Fibroblast of skin of left biceps (primary cell): ENCODE measurements at places on chromosomes 12 and 14.

- DNase-seq: no peak
These were observed 1.2 kb downstream of the CDK2AP1 start for GRCh38 chr12:123270214-123271000.

DNA sequence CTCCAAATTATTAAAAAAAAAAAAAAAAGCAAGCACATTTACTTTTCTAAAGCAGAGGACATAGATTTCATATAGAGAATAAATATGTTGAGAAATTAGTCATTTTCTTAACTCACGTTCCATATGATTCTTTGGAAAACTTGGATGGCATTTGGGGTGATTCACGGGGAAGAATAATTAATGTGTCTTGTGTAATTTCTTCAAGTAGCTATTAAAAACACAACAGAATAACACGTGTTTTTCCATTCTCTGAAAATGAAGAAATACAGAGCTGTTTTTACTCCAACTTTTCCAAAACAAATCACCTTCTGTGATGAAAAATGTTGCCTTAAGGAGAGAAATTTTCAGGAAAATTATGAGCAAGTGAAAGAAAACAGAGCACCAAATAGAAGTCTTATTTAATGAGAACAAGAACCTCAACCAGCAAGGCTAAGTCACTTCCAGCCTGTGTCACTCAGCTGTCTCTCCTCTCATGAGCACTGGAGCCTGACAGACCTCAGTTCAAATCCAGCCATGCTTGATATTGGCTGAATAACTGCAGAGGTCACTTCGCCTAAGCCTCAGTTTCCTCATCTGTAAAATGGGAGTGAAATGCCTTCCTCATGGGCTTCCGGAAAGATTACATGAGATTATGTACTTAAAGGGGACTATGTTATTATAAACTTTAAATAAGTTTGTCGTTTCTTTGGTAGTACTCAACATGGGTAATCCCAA, 42.8 kb upstream of the NUAK1 start:
- DNase-seq: no peak

DNA sequence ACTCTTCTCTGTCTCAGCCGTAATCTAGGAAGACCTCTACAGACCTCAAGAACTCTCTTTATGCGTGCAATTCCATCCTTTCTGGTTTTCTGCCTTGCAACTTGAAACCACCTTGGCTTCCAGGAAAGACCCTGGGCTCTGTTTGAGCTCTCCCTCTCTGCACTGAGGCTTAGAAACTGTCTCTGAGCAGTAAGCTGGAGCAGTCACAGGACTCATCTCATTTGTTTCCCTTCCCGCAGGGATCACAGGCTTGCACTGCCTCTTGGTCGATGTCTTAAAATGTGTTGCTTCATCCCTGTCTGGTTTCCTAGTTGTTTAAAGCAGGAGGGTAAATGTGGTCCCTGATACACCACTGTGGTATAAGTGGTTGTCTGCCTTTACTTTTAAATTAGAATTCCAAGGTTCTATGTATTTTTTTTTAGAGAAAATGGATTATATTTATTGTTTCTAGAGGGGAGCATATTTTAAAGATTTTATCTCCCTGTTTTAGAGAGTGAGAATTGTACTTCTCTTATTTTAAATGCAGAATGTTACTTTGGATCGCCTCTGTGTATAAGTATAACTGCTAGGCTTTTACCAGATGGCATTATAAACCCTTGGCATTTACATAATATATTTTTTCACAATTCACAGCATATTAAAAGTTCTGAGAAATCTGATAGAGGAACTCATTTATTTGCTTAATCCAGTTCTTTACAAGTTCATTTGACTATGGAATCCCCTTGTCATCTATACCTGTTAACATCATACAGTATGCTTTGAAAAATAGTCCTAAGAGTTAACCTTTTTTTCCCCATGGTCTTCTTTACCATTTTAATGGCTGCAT, 26.4 kb downstream of the EID3 start:
- no peak for DNase-seq

- DNase-seq: no peak
These were observed 6.6 kb downstream of the PPP4R4 start for GRCh38 chr14:94180655-94181271.

- peak; percentile 17 for DNase-seq
These were observed 2.4 kb upstream of the POP5 start for GRCh38 chr12:120583478-120584030.

DNA sequence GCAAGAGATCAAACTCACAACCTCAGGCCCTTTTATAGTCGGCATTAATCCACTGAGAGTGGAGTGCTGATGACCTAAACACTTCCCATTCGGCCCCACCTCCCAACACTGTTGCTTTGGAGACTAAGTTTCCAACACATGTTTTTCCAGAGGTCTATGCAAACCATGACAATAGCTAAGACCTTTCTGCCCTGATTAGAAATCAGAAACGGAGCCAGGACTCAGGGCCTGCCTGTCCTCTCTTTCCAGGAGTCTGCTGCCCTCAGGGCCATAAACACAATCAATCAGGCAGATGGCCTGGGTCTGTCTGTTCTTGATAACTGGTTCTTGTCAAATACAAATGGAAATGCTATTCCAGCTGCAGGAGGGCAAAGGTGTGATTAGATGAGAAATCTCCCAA, 97.2 kb upstream of the PSMC1 start:
- no peak for DNase-seq

- no peak for DNase-seq
These were observed 21.7 kb downstream of the PAPLN start for GRCh38 chr14:73258845-73259611.

DNA sequence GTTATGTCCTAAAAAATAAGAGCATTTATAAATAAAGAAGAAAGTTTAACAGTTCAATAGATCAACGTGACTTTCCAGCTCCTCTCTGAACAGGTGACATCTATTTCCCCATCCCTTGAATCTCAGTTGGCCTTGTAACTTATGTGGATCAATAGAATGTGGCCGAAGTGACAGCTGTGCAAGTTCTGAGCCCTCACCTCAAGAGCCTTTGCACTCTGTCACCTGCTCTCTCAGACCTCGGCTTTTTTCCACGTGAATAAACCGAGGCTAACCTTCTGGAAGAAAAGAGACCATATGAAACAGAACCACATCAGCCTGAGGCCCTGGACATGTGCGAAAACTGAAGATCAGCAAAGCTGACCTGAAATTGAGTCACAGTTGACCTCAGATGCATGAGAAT, 253.0 kb downstream of the DAD1 start:
- DNase-seq: no peak

DNA sequence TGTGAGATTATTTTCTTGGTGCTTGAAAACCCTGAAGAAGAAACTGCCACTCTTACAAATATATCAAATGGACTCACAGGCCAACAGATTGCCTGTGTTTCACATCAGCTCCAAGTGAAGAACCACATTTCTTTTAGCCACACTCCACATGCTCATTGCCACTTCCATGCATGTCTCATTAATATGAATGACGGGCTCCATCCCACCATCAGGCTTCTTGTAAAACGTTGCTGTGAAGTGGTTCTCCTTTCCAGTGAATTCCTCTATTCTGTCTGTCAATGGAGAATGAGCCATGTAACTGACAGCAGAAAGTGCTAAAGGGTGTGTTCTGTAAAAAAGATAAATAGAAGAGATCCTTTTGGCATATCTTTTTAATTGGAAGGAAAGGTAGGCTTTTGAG, 188.2 kb upstream of the RMST start:
- no peak for DNase-seq

GRCh38 chr12:115010324-115010995, 326.5 kb upstream of the TBX3 start:
- DNase-seq: no peak

- DNase-seq: no peak
These were observed 1.9 kb downstream of the ASCL1 start for GRCh38 chr12:102959391-102959790.

GRCh38 chr14:91354979-91355685, 62.5 kb downstream of the CCDC88C start:
- DNase-seq: no peak

- no peak for DNase-seq
These were observed 196.1 kb upstream of the CDKN3 start for GRCh38 chr14:54200726-54201125.

GRCh38 chr12:83619973-83620372, 933.3 kb downstream of the TMTC2 start:
- no peak for DNase-seq

GRCh38 chr14:25607192-25607591, 557.2 kb upstream of the STXBP6 start:
- DNase-seq: no peak

GRCh38 chr12:59499774-59500173, 96.1 kb upstream of the SLC16A7 start:
- no peak for DNase-seq

- DNase-seq: no peak
These were observed 249.7 kb downstream of the SPTSSA start for GRCh38 chr14:34212172-34212929.

GRCh38 chr12:129847063-129847462, 56.8 kb downstream of the TMEM132D start:
- no peak for DNase-seq

DNA sequence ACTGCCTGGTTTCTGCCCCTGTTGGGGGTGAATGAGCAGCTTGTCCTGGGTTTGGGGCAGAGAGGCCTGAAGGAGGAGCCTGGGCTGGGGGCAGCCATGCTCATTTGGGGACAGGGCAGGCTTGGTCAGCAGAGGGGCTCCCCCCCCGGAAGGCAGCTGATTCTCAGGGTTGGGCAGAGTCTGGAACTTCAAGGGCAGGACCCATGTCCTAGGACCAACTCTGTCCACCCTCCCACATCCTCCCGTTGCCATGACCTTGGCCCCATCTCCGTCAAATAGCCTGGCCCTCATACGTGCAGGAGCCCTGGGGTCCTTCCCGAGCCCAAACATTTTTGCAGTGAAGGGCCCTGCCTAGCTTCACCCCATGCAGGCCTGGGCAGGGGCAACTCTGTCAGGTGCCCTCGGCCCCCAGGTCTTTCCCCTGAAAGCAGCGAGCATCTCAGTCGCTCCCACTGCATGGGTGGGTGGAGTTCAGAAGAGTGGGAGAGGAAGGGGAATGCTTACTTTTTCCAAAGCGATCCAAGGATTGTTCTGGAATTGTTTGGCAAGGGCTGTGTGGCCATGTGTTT, 32.6 kb downstream of the TNFAIP2 start:
- DNase-seq: no peak

DNA sequence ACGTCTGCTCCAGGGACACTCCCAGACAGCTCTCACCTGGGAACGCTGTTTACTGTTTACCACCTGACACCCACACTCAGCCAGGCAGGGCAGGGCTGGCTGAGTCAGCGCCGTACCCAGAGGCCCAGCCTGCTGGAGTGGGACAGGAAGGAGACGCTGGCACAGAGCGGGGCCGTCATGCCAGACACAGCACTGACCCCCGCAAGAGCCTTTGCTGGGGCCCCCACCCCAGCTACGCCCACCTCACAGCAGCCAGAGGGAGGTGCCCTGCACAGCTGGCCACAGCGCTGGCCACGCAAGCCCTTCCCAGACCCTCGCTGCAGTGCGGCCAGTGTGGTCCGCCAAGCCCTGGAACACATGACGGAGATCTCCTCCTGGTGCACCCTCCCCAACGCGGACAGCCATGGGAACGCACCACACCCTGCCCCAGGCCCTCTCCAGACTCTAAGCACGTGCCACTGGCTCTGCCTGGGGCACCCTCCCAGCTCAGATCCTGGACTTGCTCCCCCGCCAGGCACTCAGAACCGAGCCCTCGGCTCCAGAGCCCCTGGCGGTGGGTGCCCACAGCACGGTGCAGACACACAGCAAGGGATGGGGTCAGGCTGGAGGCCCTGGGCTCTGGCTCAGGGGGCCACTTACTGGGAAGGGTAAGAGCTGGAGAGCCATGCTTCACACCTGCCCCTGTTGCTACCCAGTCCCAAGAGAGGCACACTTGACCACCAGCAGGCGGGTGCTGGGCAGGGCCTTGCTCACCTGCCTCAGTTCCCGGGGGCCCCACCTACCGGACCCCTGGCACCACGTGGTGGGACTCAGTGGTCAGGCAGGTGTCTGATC, 5.7 kb downstream of the AHNAK2 start:
- no peak for DNase-seq

DNA sequence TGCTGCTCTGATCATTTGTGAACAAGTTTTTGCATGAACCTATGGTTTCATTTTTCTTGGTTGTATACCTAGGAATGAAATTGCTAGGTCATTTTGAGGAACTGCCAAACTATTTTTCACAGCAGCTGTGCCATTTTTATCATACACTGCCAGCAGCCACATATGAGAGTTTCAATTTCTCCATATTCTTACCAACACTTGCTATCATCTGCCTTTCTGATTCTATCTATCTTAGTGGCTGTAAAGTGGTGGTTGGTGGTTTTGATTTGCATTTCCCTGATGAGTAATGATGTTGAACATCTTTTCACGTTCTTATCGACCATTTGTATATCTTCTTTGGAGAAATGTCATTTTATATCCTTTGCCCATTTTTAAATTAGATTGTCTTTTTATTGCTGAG, 146.1 kb downstream of the C12orf75 start:
- DNase-seq: no peak

DNA sequence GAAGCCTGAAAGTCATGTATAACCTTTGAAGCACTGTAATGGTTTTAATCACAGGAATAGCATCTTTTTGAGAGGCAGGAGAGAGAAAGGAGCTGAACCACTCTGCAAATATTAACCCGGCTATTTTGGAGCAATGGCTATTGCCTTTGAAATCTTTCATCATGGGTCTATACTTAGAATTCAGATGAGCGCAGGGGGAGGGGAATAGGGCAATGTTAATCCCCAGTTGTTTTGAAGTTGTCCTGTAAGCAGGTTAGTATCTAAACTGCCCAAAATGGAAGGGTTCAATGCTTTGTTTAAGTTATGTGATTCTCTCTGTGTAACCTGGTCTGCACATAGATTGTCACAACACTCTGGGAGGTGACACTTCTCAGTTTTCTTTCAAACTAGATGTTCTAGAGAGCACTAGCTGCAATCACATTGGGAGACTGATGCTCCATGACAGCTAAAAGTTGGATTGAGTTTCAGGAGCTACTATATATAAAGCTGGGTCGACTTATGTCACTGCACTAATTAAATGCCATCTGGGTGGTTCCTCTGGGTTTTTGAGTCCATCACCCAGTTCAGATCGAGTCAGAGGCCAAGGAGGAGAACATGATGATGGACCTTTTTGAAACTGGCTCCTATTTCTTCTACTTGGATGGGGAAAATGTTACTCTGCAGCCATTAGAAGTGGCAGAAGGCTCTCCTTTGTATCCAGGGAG, at the start of gene MYF6:
TSS of gene MYF6 (plus strand) at position 509 of the 704 bp plus-strand sequence. CDS start at position 595, 86 bp downstream.
- DNase-seq: no peak

- no peak for DNase-seq
These were observed 9.4 kb downstream of the SART3 start for GRCh38 chr12:108551535-108551934.

DNA sequence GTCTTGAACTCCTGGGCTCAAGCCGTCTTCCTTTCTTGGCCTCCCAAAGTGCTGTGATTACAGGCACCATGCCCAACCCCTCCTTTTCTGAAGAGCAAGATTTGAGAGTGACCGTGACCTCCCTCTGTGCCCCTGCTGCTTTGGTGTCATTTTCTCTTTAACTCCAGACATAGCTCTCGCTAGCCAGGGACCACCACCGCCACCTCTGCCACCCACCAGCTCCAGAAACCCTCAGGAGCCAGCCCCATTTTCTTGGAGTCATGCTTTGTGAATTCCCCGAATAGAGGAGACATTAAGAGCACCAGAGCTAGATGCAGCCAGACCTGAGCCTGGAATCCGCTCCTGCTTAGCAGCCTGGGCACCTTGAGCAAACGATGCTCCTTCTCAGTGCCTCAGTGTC, 18.2 kb downstream of the SDSL start:
- no peak for DNase-seq
